Tibial nerve (tissue), 4 donors: ENCODE measurements at places on chromosomes 4 and X. TPM values are rescaled to one million over a fixed set of nuclear protein-coding genes. Genes with fewer than 3 reads are reported as not detected.
A peak's percentile ranks its signal among the peaks of the same experiment; 100 is the strongest.

The PSAPL1 gene
- under 0.01 TPM for total RNA-seq

The GPRIN3 gene
- total RNA-seq: 4.5 TPM

The XAGE1B gene
- total RNA-seq: not detected

The SHROOM4 gene
- total RNA-seq: 4.6 TPM

The MID1 gene
- 10.9 TPM for total RNA-seq

- no peak overlapping the region for H3K4me3 ChIP-seq
- no peak for DNase-seq
- H3K4me1 ChIP-seq: no peaks in the 10 kb centered on the region
These were observed 45.6 kb downstream of the SPATA4 start for GRCh38 chr4:176149680-176150355.

GRCh38 chr4:186144946-186145569, 40.6 kb downstream of the FAM149A start:
- no peaks in the 10 kb centered on the region for H3K36me3 ChIP-seq
- H3K4me3 ChIP-seq: peak overlapping the region; percentile 52
- no peaks in the 10 kb centered on the region for H3K4me1 ChIP-seq
- no peaks in the 10 kb centered on the region for H3K27me3 ChIP-seq
- peak overlapping the region; percentile 91 for H3K27ac ChIP-seq

DNA sequence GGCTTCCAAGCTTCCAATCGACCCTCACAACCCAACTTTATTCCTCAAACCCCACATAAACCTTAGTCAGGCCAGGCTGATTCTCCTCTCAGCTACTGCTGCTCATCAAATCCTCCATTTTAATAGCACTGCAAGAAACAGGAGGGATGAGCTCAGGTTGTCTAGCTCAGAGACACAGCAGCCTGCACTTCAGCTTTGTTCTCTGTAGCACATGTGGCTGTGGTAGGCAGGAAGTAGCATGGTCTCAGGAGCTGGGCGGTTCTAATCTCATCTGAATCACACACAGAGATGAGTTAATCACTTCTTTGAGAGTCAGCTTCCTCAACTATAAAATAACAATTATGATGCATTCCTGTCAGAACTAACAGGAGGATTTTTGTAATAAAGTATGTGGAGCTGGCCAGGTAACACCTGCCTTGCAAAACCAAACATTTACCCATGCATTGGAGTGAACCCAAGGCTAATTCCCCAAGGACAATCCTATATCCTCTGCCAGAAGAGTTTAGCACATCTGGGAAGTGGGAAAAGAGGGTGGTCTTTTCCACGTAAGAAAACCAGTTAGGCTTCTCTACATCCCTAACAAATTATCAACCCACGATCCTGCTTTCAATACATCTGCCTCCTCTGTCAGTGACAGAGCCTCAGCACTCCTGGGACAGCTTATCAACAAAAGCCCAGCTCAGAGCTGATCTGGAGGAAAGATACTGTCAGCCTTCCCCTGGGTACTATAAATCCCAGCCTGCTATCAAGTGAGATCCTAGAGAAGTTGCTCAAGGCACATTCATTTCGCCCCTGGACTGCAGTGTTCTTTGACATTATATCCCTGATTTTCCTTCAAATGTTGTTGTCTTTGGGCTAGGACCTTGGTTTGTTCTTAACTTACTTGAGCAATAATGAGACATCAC, 32.8 kb downstream of the ELOVL6 start:
- no peaks in the 10 kb centered on the region for H3K27me3 ChIP-seq
- H3K4me1 ChIP-seq: no peaks in the 10 kb centered on the region
- peaks cover 5% of the 10 kb centered on the region for H3K36me3 ChIP-seq

GRCh38 chr4:11469650-11470437, 41.1 kb upstream of the HS3ST1 start:
- no peaks in the 10 kb centered on the region for H3K4me1 ChIP-seq
- no peak overlapping the region for H3K4me3 ChIP-seq
- H3K27me3 ChIP-seq: no peaks in the 10 kb centered on the region
- no peak for DNase-seq

GRCh38 chr4:31592293-31592692, 872.1 kb downstream of the PCDH7 start:
- no peaks in the 10 kb centered on the region for H3K27me3 ChIP-seq
- no peaks in the 10 kb centered on the region for H3K36me3 ChIP-seq
- no peak overlapping the region for H3K4me3 ChIP-seq
- no peak overlapping the region for H3K27ac ChIP-seq

DNA sequence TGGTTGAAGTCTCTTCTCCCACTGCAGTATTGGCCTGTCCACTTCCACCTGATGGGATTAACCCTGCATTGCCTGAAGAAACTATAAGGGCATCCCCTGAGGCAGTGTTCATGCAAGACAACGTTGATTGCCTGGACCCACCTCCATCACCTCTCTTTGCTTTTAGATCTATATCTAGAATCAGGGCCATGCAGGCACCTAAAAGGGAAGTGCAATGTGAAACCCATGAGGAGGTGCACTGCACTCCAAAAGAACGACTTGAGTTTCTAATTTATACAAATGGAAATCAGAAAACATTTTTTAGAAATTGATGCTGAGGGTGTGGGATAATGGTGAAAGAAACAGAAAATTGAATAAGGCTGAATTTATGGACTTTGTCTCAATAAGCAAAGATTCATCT, 694.4 kb downstream of the TRAM1L1 start:
- no peak overlapping the region for H3K4me3 ChIP-seq
- H3K27me3 ChIP-seq: no peaks in the 10 kb centered on the region
- no peaks in the 10 kb centered on the region for H3K4me1 ChIP-seq
- no peak overlapping the region for H3K27ac ChIP-seq

- H3K27me3 ChIP-seq: no peaks in the 10 kb centered on the region
- no peak overlapping the region for H3K4me3 ChIP-seq
- H3K4me1 ChIP-seq: no peaks in the 10 kb centered on the region
- DNase-seq: no peak
- no peak overlapping the region for H3K27ac ChIP-seq
These were observed 91.7 kb downstream of the SMIM20 start for GRCh38 chr4:26005764-26006163.

GRCh38 chrX:32533848-32534247, 677.5 kb downstream of the DMD start:
- no peak for DNase-seq
- H3K27ac ChIP-seq: no peak overlapping the region
- no peaks in the 10 kb centered on the region for H3K27me3 ChIP-seq
- H3K4me1 ChIP-seq: no peaks in the 10 kb centered on the region
- H3K36me3 ChIP-seq: no peaks in the 10 kb centered on the region
- H3K4me3 ChIP-seq: no peak overlapping the region

GRCh38 chr4:2063557-2064275, 4.6 kb downstream of the NAT8L start:
- H3K4me3 ChIP-seq: no peak overlapping the region
- DNase-seq: no peak
- peaks cover 26% of the 10 kb centered on the region for H3K27me3 ChIP-seq
- no peaks in the 10 kb centered on the region for H3K36me3 ChIP-seq
- H3K4me1 ChIP-seq: no peaks in the 10 kb centered on the region
